ENCODE measurements at places on chromosomes 3 and 15. TPM values are rescaled to one million over a fixed set of nuclear protein-coding genes. Genes with fewer than 3 reads are reported as not detected.

The PLAAT1 gene
- polyA plus RNA-seq = not detected

The HHLA2 gene
- polyA plus RNA-seq = 2.7 TPM

The SLC6A20 gene
- 2.6 TPM for polyA plus RNA-seq

The PLIN1 gene
- 5.5 TPM for polyA plus RNA-seq

The IGSF11 gene
- polyA plus RNA-seq = 0.55 TPM

The GXYLT2 gene
- 1.5 TPM for polyA plus RNA-seq

The OSTN gene
- not detected for polyA plus RNA-seq

The ST3GAL6 gene
- polyA plus RNA-seq = 5.8 TPM

The PLSCR5 gene
- polyA plus RNA-seq = not detected

The CPNE9 gene
- polyA plus RNA-seq = 0.19 TPM

The SLC9C1 gene
- not detected for polyA plus RNA-seq

The CHRNA5 gene
- 1.5 TPM for polyA plus RNA-seq

The KLHL24 gene
- 5.2 TPM for polyA plus RNA-seq

The PATL2 gene
- 0.92 TPM for polyA plus RNA-seq

The IGDCC3 gene
- polyA plus RNA-seq = 0.12 TPM

The KBTBD12 gene
- polyA plus RNA-seq = 1.1 TPM

The GATA2 gene
- 3.3 TPM for polyA plus RNA-seq

The PLSCR2 gene
- not detected for polyA plus RNA-seq

The MINAR1 gene
- 0.15 TPM for polyA plus RNA-seq

The KCNMB3 gene
- polyA plus RNA-seq = 2.9 TPM

The PRSS50 gene
- not detected for polyA plus RNA-seq

The ANKUB1 gene
- polyA plus RNA-seq = not detected

The WDR6 gene
- 133 TPM for polyA plus RNA-seq

The SH3GL3 gene
- polyA plus RNA-seq = 1.2 TPM

The FBN1 gene
- 4.7 TPM for polyA plus RNA-seq

The GOLGA6D gene
- polyA plus RNA-seq = 0.03 TPM

The SLC22A14 gene
- not detected for polyA plus RNA-seq

The COL6A5 gene
- 0.12 TPM for polyA plus RNA-seq

The BSN gene
- 0.03 TPM for polyA plus RNA-seq

The TRH gene
- not detected for polyA plus RNA-seq

The RGMA gene
- 19.8 TPM for polyA plus RNA-seq

The EPHB1 gene
- not detected for polyA plus RNA-seq

The AMIGO3 gene
- 0.76 TPM for polyA plus RNA-seq

The P2RY13 gene
- polyA plus RNA-seq = 0.38 TPM

The TPRG1 gene
- 1.4 TPM for polyA plus RNA-seq

The HIGD2B gene
- not detected for polyA plus RNA-seq

The CCDC13 gene
- 2.9 TPM for polyA plus RNA-seq

The ATG7 gene
- 12.9 TPM for polyA plus RNA-seq

The POLR2H gene
- 142 TPM for polyA plus RNA-seq

The PDZRN3 gene
- 38.6 TPM for polyA plus RNA-seq

The MYZAP gene
- polyA plus RNA-seq = 13.5 TPM

The SPG21 gene
- polyA plus RNA-seq = 67.7 TPM

The ALS2CL gene
- polyA plus RNA-seq = 103 TPM

The P2RY1 gene
- polyA plus RNA-seq = 0.15 TPM

The GOLGA8S gene
- not detected for polyA plus RNA-seq

The GOLGA8T gene
- not detected for polyA plus RNA-seq

The SCG5 gene
- 1.4 TPM for polyA plus RNA-seq

The TIMP4 gene
- polyA plus RNA-seq = 13.4 TPM

The SLC25A20 gene
- 17.9 TPM for polyA plus RNA-seq

The IQCF5 gene
- not detected for polyA plus RNA-seq

The GRAMD2A gene
- not detected for polyA plus RNA-seq

The TMOD3 gene
- polyA plus RNA-seq = 10.1 TPM

The CCR9 gene
- polyA plus RNA-seq = not detected

The CD86 gene
- 1.2 TPM for polyA plus RNA-seq

All from stomach (tissue), 19 donors.